ENCODE measurements at places on chromosomes 13 and 19.

DNA sequence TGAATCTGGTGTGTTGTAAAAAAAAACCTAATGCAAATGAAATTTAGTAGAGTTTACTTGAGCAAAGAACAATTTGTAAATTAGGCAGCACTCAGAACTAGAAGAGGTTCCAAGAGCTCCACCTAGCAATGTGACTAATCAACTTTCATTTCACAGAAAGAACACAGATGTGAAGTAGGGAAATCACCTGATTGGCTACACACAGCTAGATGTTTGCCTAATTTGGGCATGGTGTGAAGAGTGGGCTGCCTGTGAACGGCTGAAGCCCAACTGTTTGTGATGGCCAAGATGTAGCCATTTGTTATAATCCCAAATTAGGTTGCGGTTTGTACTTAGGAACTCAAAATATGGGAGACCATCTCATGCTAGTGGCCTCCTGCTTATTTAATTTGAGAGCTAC is 724.4 kb upstream of the SLITRK5 start:
- no peak for DNase-seq

DNA sequence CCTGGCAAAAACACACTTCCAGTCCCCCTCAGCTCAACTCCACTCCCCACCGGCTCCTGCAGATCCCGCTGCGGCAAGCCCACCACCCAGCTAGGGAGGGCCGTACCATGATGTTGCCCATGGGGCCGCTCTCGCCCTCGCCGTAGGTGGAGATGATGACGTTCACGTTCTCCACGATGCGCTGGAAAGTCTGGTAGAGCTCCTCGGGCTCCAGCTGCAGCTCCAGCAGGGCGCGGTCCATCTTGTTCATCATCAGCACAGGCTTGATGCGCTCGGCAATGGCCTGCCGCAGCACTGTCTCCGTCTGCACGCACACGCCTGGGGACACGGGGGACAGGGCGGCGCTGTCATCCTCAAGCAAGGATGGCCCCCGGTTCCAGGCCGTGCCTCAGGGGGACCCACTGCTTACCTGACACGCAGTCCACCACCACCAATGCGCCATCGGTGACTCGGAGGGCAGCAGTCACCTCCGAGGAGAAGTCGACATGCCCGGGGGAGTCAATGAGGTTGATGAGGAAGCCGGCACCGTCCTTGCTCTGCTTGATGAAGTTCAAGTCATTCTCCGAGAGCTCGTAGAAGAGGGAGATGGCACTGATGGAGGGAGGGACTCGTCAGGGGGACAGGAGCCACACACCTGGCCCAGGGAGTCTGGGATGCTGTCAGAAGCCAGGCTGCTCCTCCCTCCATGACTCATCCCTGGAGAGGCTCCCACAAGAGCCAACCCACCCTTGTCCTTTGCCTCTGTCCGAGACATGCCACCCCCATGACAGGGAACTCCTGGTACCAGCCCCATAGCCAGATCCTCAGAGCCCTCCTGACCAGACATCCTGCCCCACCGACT is 2.3 kb downstream of the EEF2 start:
- DNase-seq, result no peak

DNA sequence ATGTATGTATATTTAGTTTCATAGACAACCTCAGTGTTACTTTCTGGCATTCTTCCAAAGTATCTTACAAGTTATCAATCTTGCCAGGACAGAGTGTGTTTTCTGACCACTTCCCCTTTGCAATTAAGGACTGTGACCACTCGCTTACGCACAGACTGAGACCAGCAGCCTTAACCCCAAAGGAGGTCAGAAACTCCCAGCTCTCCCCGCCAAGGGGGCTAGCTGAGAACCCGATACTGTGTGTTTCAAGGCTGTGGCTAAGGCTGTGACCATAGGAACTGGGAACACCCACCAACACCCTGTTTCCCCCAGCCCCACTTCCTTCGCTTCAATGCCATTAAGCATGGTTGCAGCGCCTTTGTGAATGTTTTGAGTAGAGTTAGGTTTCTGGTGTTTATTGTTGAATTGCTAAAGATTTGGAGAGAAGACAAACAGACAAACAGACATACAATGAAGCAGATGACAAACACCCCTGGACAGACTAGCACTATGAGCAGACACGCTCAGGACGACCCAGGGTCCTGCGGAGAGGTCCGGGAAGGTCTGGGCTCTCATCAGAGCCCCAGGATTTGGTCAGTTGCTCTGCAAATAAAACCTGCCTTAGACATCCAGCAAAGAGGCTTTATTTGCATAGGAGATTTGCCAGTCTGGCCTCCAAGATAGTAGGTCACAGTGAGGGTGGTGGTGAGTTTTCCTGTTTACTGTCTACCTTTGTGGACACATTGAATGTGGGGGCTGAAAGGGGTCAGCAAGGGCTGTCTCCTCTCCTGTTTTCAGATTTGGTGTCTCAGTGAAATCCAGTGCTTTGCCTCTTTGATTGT is 25.0 kb upstream of the TNFSF11 start:
- DNase-seq, result no peak

GRCh38 chr19:374886-375235 is 30.3 kb upstream of the MIER2 start:
- DNase-seq, result no peak

DNA sequence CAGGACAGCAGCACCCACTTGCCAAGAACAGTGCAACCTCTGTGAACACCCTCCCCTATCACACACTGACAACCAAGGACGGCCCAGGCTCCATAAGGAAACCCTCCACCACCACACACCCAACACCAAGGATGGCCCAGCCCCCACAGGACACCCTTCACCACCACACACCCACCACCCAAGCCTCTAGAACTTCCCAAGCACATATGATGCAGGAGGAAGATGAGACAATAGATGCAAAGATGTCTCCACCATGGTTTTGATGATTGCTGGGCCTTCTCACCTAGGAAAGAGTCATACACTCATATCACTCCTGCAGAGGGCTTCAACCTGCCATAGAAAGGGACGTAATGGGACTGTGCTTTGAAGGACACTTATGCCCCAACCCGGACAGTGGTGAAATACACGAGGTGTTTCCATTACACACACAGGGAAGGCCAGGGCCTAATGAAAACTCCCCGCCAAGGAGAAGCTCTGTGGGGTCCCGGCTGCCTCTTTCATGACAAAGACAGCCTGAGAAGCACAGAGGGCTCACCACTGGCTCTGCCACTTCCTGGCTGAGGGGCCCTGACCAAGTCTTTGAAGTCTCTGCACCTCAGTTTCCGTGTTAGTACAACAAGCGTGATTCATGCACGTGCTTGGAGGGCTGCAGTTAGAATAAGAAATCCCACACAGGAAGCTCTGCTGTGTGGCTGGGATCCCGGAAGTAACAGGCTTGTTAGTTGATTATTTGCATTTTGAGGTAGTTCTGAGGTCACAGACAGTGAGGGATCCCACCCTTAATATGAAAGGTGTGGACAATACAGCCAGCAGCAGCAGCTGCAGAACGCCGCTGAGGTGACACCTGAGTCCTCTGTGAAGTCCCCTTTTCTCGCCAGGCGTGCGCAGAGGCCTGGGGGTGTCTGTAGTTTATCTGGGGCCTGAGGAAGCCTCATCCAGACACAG is 61.9 kb upstream of the ATP12A start:
- no peak for DNase-seq

DNA sequence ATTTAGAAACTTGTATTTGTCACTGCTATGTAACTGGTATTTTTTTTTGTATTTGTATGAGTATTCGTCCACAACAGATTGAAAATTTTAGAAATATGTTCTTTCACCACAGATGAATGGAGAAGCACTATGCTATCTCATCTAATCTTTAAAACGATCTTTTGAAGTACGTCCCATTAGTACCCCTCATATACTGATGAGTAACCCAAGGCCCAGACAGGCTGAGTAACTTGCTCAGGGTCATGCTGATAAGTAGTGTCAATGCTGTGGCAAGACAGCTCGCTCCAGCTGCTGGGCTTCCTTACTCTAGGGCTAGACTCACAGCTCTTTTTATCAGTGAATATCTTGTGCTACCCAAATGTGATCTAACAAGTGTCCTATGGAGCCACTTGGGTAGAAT is 154.2 kb downstream of the SUCLA2 start:
- DNase-seq, result no peak

DNA sequence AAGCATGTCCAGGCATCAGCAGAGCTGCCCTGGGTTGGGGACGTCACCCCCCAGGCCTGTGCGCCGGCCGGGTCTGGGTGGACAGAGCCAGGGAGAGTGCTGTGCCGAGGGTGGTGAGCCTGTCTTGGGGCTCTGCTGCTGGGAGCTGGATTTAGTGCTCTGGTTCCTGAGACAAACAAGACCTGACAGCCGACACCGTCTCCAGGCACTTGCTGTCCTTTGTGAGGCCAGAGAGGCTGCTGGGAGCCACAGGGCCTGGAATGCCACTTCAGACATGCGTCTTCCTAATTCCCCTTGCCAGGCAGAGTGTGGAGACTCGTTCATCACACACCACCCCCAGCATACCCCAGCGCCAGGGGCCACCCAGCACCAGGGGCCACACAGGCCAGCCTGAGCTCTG is 165.8 kb downstream of the KDM4B start:
- DNase-seq, result no peak

DNA sequence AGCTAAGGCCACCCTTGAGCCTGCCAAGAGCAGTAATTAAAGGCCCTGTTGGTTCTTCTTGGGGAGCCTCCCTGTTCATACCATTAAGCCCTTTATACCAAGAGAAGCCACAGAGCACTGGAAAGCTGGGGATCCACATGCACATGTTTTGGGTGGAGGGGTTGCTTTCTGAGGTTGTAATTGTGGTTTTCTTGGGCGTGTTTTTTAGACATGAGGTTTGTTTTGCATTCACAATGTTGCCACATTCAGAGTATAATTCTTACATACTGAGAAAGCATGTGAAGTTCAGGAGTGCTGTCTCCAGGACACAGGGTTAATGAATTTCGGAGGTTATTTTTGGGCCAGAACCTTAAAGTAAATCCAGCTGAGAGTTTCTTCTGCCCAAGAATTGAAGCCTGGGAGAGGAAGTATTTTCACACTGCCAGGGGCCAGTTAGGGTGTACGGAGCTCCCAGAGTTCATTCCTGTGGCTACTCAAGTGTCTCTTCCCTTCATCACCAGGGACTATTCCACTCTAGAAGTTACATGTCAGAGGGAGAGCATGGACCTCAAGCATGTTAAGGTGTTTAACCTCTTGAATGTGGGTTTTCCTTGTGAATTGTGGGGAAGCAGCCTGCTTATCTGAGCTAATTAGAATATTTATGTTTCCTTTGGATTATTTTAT is 37.0 kb downstream of the ZNF136 start:
- no peak for DNase-seq

DNA sequence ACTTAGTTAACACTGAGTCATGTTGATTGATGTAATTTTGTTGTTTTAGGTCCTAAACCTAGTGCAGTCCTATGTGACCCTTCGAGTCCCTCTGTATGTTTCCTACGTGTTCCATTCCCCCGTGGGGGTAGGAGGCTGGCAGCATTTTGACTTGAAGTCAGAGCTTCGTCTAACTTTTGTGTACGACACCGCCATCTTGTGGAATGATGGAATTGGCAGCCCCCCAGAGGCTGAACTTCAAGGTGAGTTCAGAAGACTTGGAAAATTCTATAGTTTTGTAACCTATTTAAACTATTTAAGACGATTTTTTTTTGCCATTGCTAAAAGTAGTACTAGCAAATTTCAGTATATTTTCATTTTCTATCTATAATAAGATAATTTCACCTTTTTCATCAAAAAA is 117.9 kb downstream of the STOML3 start:
- DNase-seq, result no peak

- no peak for DNase-seq
These were observed 1658.6 kb upstream of the MIR17HG start for GRCh38 chr13:89688918-89689317.
